Stimulated activated CD8-positive, alpha-beta memory T cell treated with anti-CD3 and anti-CD28 coated beads, Interleukin-12 subunit alpha, Interleukin-12 subunit beta, amount 100 ng/mL, for 4 hours (primary cell): ENCODE measurements at places on chromosomes 7 and 10.
A peak's percentile ranks its signal among the peaks of the same experiment; 100 is the strongest.

DNA sequence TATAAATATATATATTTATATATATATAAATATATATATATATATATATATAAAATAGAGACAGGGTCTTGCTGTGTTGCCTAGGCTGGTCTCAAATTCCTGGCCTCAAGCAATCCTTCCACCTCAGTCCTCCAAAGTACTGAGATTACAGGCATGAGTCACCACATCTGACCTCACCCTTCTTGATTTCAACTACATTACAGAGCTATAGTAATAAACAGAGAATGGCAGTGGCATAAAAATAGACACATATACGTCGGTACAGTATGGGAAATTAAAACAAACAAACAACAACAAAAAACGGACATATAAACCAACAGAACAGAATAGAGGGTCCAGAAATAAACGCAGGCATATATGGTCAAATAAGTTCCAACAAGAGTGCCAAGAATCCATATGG lies 77.6 kb upstream of the PPP1R3A start:
- no peak for DNase-seq

- DNase-seq, result no peak
These were observed 252.7 kb upstream of the FERD3L start for GRCh38 chr7:19397911-19398310.

DNA sequence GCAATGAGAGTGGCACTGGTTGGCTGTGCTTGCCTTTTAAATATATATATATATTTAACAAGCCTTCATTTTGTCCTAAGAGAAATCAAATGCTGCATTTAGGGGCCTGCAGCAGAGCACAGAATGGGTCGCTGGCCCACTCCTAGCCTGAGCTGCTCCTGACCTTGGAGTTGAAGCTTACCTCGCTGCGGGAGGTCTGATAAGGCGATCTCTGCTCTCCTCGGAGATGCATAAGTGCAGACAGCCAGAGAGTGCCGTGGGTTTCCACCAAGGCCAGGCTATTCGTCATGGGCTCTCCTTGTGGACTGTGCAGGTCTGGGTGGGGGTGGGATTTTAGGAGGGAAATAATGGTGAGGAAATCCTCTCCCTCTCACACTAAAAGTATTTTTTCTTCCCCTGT lies 99.5 kb upstream of the IKZF1 start:
- no peak for DNase-seq

DNA sequence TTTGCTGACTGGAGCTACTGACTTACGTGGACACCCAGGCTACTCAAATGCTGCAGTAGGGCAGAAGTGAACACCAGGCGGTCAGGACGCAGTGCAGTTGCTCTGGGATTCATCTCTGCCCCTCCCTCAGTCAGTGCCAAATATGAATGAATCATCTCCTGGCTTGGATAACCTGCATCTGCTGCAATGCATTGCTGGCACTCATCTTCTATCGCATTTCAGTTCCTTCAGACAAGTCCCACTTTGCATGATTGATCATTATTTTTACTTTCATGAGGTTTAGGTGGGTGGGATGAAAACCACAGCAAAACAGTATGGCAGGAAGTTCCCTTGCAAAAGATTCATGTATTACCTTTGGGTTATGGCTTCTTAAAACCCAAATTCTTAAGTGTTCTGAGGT lies 224.6 kb upstream of the NRP1 start:
- DNase-seq, result no peak

DNA sequence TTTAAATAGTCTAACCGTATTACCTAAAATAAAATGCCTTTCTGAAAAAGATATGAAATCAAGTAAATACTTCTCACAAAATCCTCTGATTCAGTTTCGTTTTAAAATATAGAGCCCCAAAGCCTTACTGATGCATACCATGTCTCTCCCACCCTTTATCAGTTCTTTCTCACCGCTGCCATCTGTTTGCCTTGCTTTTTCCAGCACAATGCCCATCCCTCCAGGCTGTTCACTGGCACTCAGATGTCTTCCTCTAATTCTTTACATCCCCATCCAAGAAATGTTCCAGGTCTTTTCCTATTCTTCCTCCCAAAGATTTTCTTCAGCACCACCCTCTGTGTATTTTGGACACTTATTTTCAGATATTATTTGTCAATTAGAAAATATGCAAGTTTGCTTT lies 116.5 kb upstream of the LRRN3 start:
- no peak for DNase-seq

- DNase-seq, result peak; percentile 7
These were observed 26.2 kb downstream of the ABLIM1 start for GRCh38 chr10:114631666-114632417.
